ENCODE measurements at places on chromosomes 5 and 9.

- DNase-seq, result no peak
Measured at GRCh38 chr5:154683101-154683880, 71.9 kb upstream of the LARP1 start.

- peak; percentile 27 for DNase-seq
Measured at GRCh38 chr9:137227054-137227852, at the start of gene RNF224. Gene RNF224 (plus strand): TSS chr9:137227502. CDS start chr9:137228336, 834 bp downstream.

DNA sequence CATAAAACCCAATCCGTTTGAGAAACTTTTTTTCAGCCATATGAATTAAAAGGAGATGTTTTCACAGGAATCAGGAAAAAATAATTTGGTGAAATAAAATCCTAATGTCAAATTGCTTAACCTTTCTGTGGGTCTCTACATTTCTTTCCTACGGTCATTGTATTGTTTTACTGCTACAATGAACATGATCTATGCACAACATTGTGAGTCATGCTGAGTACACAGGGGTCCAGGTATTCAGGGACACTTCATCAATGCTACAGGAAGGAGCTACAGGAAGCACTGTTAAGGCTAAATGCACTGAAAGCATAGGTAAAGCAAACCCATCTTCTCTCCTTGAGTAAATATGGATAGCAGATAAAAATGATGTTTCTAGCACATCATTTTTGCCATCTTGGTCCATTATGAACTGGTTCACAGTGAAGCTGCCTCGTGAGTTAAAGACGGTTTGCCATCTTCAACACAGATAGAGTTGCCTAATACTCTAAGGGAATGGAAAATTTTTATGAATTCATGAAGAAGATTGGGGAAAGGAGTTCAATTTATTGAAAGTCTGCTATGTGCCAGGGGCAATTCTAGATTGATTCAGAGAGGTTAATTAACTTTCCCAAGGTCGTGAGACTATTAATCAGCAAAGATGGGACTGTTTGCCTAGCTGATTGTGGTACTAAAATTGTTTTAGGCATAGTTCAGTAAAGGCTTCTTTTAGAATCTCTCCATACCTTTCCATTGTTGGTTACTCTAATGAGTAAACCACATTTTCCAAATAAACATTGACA is 85.5 kb downstream of the DIRAS2 start:
- no peak for DNase-seq

GRCh38 chr9:124359426-124359825 is 55.8 kb downstream of the PSMB7 start:
- no peak for DNase-seq

GRCh38 chr5:40485021-40485998 is 194.4 kb upstream of the PTGER4 start:
- no peak for DNase-seq

DNA sequence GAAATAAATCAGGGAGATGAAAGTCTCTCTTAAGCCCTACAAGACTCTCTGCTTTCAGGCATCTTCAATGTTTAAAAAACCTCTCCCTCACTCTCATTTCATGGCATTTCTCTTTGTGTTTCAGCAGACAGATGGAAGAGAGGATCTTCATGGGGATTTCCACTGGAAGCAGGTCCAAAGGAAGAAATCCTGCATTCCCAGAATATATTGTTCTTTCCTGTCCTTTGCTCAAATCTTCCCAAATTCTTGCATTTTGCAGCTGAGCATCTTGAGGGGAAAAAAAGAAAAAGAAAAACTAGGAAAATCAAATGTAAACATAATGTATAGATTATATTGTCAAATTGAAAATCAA is 382.2 kb downstream of the ENC1 start:
- no peak for DNase-seq

- no peak for DNase-seq
Measured at GRCh38 chr9:76852026-76852425, 53.9 kb downstream of the PRUNE2 start.

GRCh38 chr5:114243281-114243971 is 118.4 kb upstream of the KCNN2 start:
- peak; percentile 76 for DNase-seq
